ENCODE measurements at places on chromosomes 7 and 10.

GRCh38 chr7:41826641-41827040 is 123.8 kb upstream of the INHBA start:
- DNase-seq, result no peak

DNA sequence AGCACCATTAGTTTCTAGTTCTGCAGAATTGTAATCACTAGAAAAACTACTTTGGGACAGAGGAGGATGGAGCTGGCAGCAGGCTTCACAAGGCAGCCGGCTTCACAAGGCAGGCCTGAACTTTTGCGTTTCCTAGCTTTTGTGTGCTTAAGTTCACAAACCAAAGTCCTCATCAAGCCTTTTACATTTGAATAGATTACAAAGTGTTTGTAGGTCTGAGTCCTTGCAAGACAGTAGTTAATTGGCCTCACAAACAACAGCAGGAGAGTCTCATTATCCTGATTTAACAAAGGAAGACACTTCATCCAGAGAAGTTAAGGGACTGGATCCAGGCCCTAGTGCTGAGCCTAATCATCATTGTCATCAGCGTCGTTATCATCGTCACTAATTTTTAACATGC is 147.8 kb upstream of the AUTS2 start:
- no peak for DNase-seq

DNA sequence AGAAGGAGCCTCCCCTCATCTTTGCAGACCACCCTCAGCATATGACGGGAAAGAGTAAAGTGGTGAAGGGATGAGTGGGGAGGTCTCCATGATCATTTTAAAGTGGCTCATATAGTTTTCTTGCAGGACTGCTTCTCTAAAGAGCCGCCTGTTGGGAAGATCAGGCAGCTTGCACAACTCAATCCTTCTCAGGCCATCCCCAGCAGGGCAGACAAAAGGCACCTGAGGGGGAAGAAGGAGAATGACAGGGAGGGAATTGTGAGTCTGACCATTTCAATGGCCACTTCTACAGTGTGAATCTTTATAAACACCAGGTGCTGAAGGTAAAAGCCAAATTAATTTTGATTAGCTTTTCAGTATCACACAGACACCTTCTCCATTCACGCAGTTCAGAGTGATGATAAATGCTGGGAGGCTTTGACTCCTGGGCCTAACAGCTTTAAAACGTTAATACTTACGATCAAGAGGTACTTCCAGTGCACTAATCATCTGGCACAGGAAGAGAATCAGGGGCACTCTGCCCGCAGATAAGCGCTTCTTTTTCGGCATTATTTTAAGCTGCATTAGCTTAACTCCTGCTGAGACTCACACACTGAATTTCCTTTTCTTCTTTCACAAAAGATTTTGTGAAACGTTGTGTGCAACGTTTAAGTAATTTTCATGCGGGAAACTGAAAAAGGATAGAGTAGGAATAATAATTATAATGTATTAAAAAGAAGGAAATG is 109.5 kb upstream of the LAMB4 start:
- DNase-seq, result no peak

GRCh38 chr10:129442866-129443265 is 24.2 kb upstream of the MGMT start:
- no peak for DNase-seq

- no peak for DNase-seq
Measured at GRCh38 chr10:86234107-86234506, 132.5 kb downstream of the GRID1 start.

DNA sequence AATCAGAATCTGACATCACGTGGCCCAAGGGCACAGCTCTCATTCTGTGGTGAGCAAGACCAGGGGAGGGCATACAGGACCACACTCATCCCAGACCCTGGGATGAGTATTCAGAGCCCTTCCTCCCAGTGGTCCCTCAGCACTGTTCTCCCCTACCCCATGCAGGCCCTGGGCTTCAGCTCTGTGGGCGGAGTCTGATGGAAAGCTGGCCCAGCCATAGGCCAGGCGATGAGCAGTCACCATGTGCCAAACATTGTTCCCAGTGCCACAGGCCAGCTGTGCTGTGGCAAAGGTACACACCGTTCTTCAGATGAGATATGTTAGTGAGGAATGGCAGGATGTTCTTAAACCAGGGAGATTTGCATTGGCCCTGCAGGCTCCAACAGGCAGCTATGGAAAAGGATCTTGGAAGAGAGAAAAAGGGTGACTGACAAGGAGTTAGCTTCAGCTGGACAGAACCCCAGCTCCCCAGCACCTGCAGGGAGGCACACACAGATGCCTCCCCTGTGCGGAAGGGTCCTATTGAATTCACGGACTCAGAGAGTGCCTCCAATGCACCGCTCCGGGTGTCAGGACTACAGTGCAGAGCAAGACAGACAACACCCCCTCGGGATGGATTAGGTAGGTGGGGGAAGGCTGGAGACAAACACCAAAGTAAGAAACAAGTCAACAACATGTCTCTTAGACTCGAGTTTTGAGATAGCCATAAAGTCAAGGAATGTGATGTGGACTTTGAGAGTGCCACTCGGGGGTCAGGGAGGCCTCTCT is 596.0 kb upstream of the MGMT start:
- DNase-seq, result no peak

DNA sequence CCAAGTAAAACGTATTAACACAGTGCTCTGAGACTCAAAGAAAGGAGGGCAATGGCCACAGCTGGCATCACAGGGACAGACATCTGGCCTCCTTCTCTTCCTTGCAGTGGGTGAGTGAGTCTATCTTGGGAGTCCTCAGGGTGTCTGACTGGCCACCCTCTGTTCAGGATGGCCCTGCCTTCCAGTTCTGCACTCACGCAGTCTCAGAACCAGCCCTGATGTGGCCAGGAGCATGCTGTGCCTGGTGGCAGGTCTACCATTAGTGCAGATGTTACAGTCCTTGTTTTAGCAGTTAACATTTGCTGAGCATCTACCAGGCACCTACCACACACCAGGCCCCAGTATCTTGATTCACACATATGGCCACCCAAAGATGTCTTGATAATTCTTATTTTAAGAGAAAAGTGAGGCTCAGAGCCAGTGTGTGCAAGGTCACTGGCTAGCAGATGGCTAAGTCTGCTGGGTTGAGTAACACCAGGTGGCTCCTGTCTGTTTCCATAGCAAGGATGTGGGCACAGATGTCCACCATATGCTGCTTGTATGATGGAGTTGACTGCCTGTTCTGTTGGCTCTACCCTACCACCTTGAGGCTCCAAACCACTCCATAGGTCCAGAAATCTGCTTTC is 23.2 kb upstream of the ARHGAP22 start:
- DNase-seq, result peak; percentile 93

DNA sequence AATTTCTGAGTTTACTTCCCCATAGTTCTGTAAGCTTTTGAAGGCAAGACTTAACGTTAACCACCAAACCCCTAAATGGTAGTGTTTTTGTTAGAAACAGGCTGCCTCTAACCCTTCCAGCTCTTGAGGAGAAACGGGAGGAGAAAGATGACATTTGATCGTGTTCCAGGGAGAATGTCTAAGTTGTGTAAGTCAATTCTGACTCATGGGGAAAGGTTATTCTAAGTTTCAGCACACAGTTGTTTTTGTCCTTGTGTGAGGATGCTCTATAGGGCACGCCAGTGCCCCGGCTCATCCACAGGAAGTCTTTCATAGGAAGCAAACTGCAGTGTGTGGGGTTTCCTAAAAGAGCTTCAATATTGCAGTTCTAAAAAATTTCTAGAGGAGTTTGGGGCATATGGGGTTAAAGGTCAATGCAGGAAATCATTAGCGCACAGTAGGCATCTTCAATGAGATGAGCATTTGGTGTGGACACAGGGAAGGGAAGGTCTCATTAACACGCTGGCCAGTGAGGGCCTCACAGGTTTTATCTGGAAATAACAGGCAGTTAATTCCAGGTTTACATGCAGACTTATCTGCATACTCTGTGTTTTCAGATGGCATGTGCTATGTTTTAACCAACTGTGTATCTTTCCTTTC is 638.2 kb upstream of the IGFBP3 start:
- no peak for DNase-seq

GRCh38 chr10:35343739-35344138 is 7.4 kb downstream of the CCNY start:
- DNase-seq, result no peak

- DNase-seq, result no peak
Measured at GRCh38 chr7:85014936-85015660, 171.8 kb downstream of the SEMA3D start.

DNA sequence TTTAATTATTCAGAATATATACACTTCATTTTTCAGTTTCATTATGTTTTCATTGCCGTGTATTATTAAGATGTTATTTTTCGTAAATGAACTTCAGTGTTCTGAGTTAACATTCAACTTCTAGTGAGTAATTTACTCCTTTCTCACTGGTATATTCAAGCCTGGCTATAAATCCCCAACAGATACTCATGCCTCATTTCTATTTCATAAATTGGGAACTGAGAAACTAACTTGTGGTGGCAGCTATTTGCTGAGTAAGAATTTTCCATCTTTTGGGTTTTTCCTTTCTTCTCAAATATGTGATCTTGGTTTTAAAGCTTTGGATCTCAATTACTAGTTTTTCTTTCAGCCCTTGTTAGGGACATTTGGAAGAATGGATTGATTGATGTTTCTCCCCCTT is 281.1 kb downstream of the CDK14 start:
- no peak for DNase-seq

DNA sequence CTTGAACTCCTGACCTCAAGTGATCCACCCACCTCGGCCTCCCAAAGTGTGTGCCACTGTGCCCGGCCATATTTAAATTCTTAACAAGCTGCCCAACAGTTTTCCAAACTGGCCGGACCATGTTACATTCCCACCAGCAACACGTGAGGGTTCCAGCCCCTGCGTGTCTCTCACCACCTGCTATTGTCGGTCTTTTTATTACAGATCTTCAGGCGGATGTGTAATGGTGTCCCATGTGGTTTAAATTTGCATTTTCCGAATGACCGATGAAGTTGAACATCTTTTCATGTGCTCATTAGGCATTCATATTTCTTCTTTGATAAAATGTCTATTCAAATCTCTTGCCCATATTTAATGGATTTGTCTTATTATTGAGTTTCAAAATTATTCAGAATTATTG is 11.5 kb downstream of the ELFN1 start:
- DNase-seq, result no peak

DNA sequence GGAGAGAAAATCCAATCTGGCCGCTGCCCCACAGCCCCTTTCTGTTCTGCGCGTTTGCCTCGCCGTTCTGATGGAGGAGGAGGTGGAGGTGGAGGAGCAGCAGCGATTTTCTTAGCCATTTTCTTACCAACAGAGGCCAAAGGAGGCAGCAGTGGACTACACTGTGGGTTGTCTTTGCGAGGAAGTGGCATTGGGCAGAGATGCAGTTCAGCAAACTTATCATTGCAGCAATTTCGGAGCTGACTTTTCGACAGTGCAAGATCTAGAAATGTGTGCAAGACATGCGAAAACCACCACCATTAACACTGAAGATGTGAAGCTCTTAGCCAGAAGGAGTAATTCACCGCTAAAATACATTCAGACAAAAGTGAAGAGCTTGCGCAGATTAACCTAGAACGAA is 1.9 kb upstream of the ARL4A start:
- DNase-seq, result no peak

DNA sequence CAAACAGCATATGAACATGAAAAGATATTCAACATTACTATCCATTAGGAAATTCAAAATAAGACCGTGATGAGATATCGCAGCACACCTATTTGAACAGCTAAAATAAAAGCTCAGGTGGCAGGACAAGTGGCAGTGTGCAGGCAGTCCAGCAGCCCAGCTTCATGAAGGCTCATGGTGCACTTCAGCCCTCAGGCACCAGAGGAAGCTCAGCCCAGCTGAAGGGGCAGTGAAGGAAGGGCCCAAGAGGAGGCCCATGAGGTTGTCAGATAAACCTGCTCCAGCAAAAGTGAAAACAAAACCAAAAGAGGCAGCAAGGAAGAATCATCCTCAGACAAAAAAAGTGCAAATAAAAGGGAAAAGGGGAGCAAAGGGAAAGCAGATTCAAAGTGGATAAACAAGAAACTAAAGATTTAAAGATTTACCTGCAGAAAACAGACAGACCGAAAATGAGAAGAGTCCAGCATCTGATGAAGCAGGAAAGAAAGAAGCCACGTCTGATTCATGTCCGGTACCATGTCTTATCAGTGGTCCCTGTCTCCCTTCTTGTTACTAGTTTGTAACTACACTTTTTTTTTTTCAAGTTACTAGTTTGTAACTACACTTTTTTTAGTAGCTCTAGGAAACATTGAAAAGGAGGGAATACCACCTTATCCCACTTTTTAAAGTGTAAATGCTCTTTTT is 15.0 kb upstream of the FAM24B start:
- no peak for DNase-seq

GRCh38 chr7:151195616-151196450 is 8.8 kb upstream of the ASB10 start:
- no peak for DNase-seq

- peak; percentile 11 for DNase-seq
Measured at GRCh38 chr10:58266826-58267712, 625 bp downstream of the IPMK start.

- no peak for DNase-seq
Measured at GRCh38 chr7:26385240-26385639, 93.6 kb downstream of the SNX10 start.

GRCh38 chr10:130398090-130398994 is 262.2 kb downstream of the GLRX3 start:
- DNase-seq, result no peak

DNA sequence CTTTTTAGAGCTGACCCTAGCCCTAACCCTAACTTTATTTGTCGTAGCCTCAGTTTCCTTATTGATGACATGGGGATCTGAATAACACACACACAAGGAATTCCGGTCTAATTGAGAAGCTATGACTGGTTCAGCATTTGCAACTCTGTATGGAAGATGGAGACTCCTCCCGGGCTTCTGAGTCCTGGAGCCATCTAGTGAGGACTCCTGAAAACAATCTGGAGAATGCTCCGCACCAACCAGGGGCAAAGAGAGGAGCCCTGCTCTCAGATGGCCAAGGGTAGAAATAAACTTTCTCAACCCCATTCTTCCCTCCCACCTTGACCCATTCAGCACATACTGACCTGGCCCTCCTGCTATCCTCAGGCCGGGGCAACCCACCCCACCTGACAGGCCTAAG is 26.4 kb downstream of the MBL2 start:
- no peak for DNase-seq

DNA sequence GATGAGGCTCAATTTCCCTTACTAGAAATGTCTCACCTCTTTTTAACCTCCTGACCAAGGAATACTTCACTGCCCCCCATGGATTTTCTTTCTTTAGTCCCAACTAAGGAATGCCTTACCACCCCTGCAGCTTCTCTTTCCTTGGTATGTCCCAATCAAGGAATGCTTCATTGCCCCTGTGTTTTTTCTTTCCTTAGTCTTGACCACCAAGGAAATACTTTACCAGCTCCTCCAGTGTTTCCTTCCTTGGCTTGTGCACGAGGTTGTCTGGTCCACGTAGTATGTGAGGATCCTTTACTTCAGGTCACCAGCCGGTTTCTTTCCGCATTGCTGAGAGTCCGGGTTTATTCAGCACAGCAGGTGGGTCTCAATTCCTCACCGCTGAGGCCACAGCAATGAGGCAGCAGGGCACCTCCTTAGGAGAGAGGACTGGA is 59.3 kb downstream of the CYP2C9 start:
- DNase-seq, result no peak

- DNase-seq, result no peak
Measured at GRCh38 chr10:129448086-129448485, 19.0 kb upstream of the MGMT start.
